ENCODE measurements at places on chromosomes 13 and 19.

GRCh38 chr19:579842-580155, 7.4 kb downstream of the BSG start:
- DNase-seq: no peak

GRCh38 chr13:49838989-49839388, 46.5 kb upstream of the KPNA3 start:
- no peak for DNase-seq

GRCh38 chr19:3142292-3142670, 6.4 kb downstream of the GNA15 start:
- no peak for DNase-seq

- DNase-seq: no peak
These were observed 234.8 kb downstream of the B3GLCT start for GRCh38 chr13:31434613-31435012.

- no peak for DNase-seq
These were observed 150.0 kb downstream of the RAP2A start for GRCh38 chr13:97583907-97584497.

- DNase-seq: no peak
These were observed 425 bp upstream of the COLGALT1 start for GRCh38 chr19:17554968-17555479.

GRCh38 chr19:35098413-35099049, 17.1 kb upstream of the FXYD3 start:
- DNase-seq: no peak

- DNase-seq: no peak
These were observed 56.8 kb downstream of the THSD1 start for GRCh38 chr13:52348983-52349780.

Measured in coronary artery (tissue), 2 donors.